Hematopoietic multipotent progenitor cell (in vitro differentiated cells): ENCODE measurements at places on chromosomes 3 and 15.

- DNase-seq = no peak
Observed at GRCh38 chr3:49489247-49489646, 19.2 kb downstream of the DAG1 start.

DNA sequence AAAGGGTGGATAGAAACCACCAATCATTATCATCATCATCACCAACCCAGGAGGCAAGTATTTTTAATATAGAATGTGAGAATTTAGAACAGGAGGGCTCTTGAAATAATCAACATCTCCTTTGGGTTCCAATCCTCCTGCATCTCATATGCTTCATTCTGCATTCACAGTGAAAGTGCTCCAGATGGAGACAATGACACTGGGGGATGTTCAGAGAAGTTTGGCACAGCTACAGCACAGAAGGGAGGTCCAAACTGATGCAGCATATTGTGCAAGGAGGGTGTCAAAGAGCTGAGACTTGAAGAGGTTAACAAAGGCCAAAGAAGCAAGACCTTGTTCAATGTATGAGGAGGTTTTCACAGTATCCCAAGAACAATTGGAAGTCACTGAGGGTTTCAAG is 767.1 kb downstream of the NTRK3 start:
- no peak for DNase-seq

GRCh38 chr3:30527720-30528119 is 78.7 kb upstream of the TGFBR2 start:
- DNase-seq = no peak

- DNase-seq = no peak
Observed at GRCh38 chr15:78306176-78306774, 6.9 kb upstream of the SKIC8 start.

DNA sequence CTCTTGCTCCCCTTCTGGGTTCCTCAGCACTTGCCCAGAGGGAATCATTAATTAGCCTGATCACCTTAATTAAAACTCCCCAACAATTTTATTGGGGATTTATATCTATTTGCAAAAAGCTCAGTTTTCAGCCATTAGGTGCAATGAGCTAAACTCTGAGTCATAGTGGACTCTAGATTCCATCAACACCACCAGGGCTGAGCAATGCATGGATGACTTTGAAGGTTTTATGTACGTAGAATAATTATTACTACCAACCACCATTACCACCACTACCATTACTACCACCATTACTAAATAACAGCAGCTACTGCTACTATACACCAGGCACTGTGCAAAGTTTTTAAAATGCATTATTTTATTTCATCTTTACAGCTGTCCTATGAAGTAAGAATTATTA is 81.2 kb downstream of the ZNF621 start:
- no peak for DNase-seq

- DNase-seq = no peak
Observed at GRCh38 chr3:130969621-130970020, 57.0 kb downstream of the ASTE1 start.

DNA sequence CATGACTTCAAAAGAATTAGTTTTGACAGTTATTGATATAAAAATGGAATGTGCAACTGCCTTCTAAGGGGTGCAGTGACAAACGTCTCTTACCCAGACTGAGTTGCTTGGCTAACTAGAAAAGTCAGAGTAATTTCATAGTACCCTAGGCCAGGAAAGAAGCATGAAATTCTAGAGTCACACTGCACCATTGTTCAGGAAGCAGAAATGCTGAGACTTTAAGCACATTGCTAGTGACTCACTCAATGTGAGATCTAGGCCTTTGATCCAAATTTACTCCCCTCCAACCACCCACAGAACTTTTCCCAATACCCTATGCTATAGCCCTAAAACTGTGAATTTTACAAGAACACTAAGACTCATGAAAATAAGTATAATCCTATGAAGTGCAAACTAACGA is 110.8 kb downstream of the DUT start:
- DNase-seq = no peak

DNA sequence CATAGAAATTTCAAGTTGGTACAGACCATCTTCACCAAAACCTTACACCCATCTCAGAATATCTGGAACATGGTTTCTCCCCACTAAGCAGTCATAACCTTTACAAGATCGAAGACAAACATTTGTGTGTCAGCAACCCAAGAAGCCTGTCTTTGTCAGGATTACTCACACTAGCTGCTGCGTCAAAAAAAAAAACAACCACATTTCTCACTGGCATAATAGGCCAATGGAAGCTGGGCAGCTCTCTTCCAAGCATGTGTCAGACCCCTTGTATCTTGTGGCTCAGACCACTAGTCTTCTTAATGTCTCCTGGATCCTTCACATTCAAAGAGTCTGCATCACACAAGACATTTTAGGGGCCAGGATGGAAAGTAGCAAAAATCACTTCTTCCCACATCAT is 266.9 kb upstream of the IGF1R start:
- DNase-seq = no peak

DNA sequence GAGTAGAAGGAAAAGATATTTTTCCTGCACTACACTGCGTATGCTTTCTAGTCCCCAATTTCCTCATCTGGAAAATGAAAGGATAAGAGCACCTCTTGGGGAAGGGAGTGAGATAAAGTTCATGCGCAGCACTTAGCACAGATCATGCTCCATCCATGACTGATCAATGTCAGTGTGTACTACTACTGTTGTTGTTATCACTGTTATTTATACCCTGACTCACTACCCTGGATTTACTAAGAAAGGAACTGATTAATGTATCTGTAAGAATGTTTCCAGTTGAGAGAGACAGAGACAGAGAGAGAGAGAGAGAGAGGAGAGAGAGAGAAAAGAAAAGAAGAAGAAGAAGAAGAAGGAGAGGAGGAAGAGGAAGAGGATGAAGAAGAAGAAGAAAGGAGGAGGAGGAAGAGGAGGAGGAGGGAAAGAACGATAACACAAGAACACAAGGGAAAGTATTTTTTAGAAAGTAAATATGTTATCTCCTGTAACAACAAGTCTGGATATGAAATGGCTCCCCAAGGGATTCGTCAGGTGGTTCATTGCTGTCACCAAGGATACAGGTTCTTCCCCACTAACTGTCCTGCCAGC is 212.2 kb upstream of the PROK2 start:
- DNase-seq = no peak

GRCh38 chr3:33081812-33082211 is 15.1 kb downstream of the GLB1 start:
- no peak for DNase-seq

DNA sequence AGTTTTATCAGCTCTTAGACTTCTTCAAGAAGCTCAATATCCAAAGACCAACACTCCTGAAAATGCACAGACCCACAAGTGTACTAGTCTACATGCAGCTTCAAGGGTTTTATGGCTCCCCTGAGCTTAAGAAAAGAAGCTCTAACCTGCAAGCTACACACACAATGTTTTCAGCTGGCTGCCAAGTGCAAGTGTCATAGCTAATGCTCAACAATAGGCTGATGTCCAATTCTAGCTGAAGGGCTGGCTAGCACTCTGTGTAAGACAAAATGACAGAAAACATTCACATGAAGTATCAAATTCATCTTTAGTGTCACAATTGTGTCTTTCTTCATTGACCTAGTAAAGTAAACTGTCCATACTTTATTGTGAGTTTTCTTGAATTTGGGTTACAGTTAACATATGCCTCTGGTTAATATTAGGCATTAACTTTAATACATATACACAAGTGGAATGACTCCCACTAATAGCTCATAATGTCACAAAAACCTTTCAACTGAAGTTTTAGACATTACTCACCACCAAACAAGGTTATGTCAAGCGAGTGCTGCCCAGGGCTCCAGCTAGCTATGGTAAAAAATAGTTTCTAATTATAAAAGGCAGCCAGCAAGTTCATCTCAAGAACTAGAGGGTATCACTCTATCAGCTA is 15.1 kb downstream of the ABI3BP start:
- no peak for DNase-seq

- peak; percentile 62 for DNase-seq
Observed at GRCh38 chr15:41493205-41493901, at the start of gene ITPKA. Gene ITPKA, plus strand, starts transcription at chr15:41493874. Its CDS starts 54 bp downstream, at chr15:41493928.

DNA sequence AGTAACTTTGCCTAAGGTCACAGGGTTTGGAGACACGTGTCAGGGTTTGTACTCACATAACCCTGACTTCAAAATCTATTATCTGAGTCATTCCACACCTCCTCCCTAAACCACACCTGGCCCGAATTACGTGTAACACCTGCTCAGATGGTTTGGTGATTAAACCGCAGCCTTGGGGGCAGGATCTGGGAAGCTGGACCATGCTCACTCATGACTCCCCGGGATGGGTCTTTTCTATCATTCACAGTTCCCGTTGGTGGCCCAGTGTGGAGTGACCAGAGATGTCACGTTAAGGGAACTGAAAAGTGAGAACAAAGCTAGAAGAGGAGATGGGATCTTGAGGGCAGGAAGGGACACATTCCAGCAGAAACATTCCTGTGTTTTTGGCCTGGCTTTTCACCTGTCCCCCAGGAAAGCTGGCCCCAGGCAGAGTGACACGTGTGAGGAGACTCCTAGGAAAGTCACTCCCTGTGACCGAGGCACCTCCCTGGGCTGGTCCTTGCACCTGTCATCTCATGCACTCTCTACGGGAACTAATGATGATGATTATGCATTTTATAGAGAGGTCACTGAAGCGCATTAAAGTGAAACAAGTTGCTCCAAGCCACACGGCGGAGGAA is 75.4 kb upstream of the POMGNT2 start:
- no peak for DNase-seq

DNA sequence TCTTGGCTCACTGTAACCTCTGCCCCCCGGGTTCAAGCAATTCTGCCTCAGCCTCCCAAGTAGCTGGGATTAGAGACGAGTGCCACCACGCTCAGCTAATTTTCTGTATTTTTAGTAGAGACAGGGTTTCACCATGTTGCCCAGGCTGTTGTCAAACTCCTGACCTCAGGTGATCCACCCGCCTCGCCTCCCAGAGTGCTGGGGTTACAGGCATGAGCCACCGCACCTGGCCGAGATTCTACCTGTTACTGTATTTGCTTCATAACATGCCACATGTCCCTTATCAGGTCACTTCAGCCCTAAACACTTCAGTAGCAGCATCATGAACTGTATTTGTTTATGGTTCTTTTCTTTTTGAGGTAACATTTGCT is 7.5 kb upstream of the LCTL start:
- no peak for DNase-seq

DNA sequence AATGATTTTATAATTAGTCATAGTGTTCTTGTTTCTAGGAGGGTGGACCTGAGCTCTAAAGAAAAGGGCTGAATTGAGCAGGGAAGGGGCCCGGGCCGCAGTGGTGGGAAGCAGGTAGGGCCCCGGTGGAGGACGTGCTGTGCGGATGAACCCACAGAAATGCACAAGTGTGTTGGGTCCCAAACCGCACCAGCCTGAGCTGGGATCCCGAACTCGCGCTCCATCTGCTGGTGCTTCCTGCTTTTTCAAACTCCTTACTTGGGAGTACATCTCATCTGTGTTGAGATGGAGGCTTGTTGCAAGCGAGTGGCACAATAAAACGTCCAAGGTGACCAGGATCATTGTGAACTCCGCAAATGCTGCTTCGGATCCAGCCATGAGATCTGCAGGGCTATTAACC is 244.8 kb upstream of the IGF1R start:
- DNase-seq = no peak

DNA sequence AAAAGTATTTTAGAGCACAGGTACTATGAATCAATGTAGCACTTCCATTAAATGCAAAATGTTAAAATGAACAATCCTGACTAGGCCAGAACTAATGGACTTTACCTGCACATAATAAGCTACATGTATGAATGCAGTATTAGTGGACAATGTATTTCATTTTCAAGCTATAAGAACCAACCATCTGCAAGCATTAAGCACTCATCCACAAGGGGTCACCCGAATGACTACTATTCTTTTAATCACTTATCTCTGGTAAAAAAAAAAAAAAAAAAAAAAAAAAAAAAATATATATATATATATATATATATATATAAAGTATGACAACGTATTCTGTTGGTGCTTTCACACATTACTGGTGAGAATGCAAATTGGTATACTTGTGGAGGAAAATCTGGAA is 7.2 kb downstream of the HERC1 start:
- peak; percentile 60 for DNase-seq

DNA sequence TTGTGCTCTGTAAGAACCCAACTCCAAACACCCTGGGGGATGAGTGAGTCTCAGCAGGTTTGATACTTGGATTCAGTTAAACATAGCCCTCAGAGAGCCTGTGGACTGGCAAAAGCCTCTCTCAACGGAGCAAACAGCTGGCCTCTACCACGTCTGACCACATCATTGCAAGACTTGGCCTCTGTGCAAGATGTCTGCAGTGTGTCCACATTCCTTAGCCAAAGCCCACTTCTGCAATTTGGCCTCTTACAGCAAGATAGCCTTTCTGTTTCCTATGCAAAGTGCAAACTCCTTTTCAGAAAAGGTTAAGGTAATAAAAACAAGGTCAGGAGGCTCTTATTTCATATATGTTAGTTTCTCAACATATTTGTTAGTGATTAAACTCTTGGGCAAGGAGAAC is 27.9 kb downstream of the FBN1 start:
- DNase-seq = no peak

- no peak for DNase-seq
Observed at GRCh38 chr15:40379853-40380252, 2.7 kb upstream of the KNSTRN start.
